ENCODE measurements at places on chromosomes 12 and 14.

DNA sequence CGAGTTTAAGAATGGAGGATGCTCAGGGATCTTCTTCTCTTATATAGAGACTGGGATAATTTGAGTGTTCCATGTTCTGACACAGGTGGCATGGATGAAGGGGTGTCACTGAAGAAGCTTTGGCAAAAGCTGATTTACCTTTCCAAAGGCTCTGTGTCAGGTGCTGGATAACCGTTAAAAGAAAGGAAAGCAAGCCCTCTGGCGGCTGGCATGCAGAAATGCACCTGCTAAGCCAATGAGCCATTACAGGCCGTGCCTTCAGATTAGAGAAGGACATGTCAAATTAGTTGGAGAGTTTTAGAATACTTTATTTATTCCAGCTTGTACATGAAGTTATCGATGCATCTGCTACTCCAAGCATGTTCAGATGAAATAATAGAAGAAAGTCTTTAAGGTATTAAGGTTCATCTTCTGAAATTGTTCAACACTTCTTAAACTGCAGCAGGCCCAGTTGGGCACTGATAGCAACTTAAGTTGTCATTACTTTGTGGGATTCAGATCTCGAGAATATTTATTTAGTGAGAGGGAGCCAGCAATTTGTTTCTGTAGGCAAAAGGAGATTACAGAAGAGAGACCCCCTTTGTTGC, 678.2 kb downstream of the NRXN3 start:
- no peak for DNase-seq

DNA sequence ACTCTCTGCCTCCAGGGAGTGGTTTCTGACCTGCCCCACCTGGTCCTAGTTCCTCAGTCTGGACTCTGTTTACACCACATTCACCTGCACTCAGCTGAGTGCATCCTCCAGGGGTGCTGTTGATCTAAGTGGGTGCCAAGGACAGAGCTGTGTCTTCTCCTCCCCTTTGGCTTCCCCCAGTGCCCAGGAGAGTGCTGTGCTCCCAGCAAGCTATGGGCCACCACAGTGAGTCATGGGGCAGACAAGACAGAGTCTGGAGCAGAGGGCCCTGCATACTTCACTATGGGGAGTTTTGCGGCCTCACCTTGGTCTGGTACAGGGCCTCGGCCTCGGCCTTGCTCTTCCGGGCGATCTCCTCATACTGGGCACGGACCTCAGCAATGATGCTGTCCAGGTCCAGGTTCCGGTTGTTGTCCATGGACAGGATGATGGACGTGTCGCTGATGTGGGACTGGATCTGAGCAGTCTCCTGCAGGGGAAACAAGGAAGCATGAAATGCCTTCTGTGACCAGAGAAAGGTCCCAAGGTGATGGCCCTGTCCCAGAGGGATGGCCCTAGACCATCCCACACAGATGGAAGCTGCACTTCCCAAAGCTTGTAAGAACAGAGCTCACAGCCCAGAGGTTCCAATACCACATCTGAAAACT, 4.9 kb downstream of the KRT73 start:
- no peak for DNase-seq

GRCh38 chr12:57194253-57194652, 22.3 kb upstream of the NXPH4 start:
- DNase-seq, result no peak

DNA sequence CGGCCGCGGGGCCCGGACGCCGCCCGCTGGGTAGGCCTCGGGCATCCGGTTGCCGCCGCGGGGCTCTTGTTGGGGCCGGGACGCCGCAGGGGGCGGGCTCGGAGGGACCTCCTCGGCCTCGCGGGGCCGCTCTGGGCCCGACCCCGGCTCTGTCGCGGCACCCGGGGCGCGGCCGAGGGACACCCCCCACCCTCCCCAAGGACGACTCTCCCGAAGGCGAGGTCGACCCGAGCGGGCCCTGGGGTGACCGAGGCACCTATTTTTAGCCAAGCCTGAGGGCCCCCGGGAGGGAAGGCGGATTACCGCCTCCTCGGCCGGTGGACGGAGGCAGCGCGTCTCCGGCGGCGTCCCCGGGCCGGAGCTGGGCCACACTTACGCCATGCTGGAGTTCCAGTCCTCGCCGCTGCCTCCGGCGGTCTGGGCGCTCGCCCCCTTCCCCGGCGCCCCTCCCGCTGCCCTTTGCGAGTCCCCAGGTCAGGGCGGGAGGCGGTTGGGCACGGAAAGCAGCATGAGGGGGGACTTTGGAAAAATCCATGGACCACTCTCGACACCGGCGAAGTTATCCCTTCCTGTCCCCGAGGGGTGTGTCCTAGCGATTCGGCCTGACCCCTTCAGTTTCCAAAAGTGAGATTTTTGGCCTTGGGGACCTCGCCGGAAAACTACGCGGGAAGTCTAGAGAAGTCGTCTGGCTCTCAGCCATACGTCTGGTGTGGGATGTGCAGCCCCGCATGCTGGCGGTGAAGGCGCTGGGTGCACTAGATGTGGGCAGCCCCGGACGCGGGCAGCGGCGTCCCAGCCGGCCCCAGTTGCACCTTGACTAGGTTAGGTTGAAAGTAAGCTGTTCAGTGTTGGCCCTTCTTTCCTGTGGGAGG, 699 bp downstream of the KTN1 start:
- DNase-seq, result no peak

Data from NCI-H1436 treated with DMSO at 0.1 percent for 48 hours (cell line).